ENCODE measurements at places on chromosomes 11 and 22. TPM values are rescaled to one million over a fixed set of nuclear protein-coding genes. Genes with fewer than 3 reads are reported as not detected.

DNA sequence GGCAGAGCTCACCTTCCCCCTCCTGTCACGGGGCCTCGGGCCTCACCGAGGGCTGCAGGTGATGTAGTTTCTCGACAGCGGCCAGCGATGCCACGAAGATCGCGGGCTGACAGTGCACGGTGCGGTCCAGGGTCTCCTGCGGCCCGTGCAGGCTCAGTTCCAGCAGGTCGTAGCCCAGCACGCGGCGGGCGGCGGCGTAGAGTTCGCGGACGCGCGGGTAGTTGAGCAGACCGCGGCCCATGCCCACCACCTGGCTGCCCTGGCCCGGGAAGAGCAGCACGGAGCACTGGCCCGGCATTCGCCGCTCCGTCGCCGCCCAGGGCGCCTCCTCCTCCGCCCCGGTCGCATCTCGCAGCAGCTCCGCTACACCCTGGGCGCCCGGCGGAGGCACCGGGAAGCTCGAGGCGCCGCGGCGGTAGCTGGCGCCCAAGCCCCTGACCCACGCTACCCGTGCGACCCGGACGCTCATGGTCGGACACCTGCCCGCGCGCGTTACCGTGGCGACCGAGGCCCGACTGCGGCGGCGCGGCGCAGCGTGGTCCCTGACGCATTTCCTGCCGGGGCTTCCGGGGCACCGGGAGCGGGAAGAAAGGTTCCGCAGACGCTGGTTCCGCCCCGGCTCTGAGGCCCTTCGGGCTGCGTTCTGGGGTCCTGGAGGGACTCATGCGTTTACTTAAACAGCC lies at the start of gene MCAT:
Gene MCAT, minus strand, starts transcription at position 519 of the 683 bp plus-strand sequence. Its CDS starts 50 bp downstream, at position 469.
- peaks cover 22% of the 10 kb centered on the region for H3K36me3 ChIP-seq
- peak; percentile 93 for DNase-seq
- peak within 1 kb of the TSS; percentile 71 for H3K4me3 ChIP-seq
- H3K27ac ChIP-seq = peak within 1 kb of the TSS; percentile 63
- H3K4me1 ChIP-seq = peaks cover 12% of the 10 kb centered on the region
- no peaks in the 10 kb centered on the region for H3K27me3 ChIP-seq

- H3K27ac ChIP-seq = no peak overlapping the region
- no peak for DNase-seq
- H3K4me3 ChIP-seq = no peak overlapping the region
- no peaks in the 10 kb centered on the region for H3K27me3 ChIP-seq
- no peaks in the 10 kb centered on the region for H3K4me1 ChIP-seq
Measured at GRCh38 chr11:88680806-88681205, 343.3 kb upstream of the CTSC start.

DNA sequence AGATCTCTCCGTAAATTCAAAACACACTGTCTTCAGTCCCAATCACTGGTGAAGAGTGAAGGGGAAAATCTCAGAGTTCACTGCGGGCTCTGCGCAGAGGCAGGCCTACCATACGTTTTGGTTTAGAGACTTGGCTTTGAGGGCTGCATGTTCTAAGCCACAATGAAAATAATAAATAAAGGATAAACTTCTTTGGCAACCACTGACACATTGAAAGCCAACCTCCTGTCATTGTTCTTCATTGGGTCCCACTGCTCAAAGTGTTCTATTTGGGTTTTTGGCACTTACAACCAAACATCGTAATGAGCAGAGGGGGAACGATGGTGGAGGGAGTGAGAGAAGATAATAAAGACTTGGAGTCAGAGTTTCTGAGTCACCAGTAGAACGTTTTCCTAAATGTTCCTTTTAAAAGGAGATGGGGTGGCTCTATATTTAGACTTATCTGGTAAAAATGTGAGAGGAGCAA lies 472.9 kb downstream of the SOX6 start:
- H3K27me3 ChIP-seq = no peaks in the 10 kb centered on the region
- DNase-seq = no peak
- no peaks in the 10 kb centered on the region for H3K36me3 ChIP-seq
- peaks cover under 1% of the 10 kb centered on the region for H3K4me1 ChIP-seq

DNA sequence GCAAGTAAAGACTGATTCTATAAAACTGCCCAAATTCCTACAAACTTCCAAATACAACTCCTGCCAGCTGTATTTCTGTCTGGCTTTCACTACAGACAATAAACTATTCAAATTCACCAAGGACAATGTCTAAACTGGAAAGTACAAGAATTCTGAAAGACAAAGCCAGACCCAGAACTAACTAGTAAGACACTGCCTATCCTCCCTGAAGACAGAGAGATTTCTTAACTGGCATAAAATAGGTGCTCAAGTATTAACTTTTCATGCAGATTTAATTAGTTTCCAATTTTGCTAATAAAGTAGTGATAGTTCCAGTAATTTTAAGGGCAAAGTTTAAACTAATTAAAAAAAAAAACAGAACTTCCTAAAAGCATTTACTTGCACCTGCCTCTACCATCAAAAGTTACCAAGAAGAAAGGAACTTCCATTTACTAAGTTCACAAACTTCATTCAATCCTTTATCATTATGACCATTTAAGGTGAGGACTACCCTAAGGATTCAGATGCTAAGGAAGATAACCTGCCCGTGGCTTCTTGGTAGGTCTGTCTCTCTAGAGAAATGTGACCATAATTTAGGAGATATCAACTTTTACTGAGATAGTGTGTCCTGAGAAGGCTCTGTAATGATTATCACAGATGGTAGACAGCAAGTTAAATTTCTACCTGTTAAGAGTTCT lies 45.2 kb downstream of the CELF1 start:
- DNase-seq = no peak
- H3K4me1 ChIP-seq = peaks cover 60% of the 10 kb centered on the region
- H3K27ac ChIP-seq = no peak overlapping the region
- H3K27me3 ChIP-seq = no peaks in the 10 kb centered on the region
- H3K4me3 ChIP-seq = no peak overlapping the region

DNA sequence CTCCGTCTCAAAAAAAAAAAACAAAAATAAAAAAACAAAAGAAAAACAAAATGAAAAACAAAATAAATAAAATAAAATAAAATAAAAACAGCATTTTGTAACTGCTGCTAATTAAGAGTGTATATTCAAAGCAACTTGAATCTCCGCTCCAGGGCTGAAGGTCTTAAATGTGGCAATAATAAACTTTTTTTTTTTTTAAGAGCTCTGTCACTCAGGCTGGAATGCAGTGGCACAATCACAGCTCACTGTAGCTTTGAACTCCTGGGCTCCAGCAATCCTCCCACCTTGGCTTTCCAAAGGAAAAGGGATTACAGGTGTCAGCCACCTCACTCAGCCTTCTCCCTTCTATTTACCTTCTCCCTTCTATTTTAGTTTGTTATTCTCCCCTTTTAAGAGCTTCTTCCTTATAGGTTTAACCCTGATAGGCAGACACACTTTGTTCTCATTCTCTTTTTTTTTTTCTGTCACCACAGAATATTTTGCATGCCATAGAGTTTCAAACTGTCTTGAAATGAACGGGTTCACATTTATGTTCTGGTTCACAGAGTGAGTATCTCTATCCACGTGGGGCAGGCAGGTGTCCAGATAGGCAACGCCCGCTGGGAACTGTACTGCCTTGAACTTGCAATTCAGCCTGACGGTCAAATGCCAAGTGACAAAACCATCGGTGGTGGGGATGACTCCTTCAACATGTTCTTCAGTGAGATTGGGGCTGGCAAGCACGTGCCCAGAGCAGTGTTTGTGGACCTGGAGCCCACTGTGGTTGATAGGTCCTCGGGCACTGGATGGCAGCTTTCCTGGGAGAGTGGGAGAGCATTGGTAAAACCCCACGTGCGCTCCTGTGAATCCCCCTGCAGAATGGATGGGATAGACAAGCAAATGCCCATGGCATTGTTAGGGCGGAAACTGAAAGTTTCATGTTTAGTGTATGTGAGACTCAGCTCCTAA lies 19.4 kb downstream of the LRRC74B start:
- H3K4me1 ChIP-seq = no peaks in the 10 kb centered on the region
- no peak overlapping the region for H3K27ac ChIP-seq
- no peaks in the 10 kb centered on the region for H3K27me3 ChIP-seq
- DNase-seq = no peak
- H3K4me3 ChIP-seq = no peak overlapping the region

The ARHGAP8 gene
- total RNA-seq = 18.1 TPM

The FXYD2 gene
- total RNA-seq = 3.6 TPM

The RAB6A gene
- 137 TPM for total RNA-seq

Measured in upper lobe of right lung (tissue), 1 donor.